Tibial nerve (tissue), 4 donors: ENCODE measurements at places on chromosomes 7 and 10. TPM values are rescaled to one million over a fixed set of nuclear protein-coding genes. Genes with fewer than 3 reads are reported as not detected.
A peak's percentile ranks its signal among the peaks of the same experiment; 100 is the strongest.

Gene BEND7
- total RNA-seq = 17.8 TPM

DNA sequence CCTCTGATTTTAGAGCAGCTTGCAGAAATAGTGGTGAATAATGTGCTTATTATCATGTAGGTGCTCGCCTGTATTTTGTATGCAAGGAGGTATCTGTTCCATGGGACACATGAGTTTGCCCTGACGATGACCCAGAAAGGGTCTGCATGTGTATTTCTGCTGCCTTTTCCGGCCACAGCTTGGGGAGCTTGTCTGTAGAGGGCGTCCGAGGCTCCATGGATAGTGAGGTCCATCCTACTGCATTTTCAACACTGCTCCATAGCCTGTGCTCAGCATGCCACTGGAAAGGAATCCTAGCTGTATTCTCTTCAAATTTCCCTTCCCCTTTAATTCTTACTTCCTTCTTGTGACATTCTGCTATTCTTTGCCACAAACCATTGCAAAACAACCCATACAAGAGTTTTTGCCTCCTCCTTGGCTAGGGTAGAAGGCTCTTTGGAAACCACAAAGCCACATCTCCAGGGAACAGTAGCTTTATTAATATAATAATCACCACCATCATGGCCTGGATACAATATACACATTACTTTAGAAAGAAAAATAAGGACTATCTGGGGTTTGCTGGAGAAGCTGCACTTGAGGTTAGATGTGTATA lies 127.7 kb downstream of the DYNC1I1 start:
- no peak for DNase-seq

GRCh38 chr10:67883710-67884312 lies 645 bp upstream of the SIRT1 start:
- no peak for DNase-seq

- DNase-seq = no peak
Observed at GRCh38 chr10:59124187-59124586, 52.3 kb upstream of the PHYHIPL start.

- DNase-seq = no peak
Observed at GRCh38 chr7:99666013-99666395, 13.8 kb downstream of the CYP3A5 start.

- no peak for DNase-seq
Observed at GRCh38 chr7:149021725-149022062, 6.6 kb downstream of the PDIA4 start.

DNA sequence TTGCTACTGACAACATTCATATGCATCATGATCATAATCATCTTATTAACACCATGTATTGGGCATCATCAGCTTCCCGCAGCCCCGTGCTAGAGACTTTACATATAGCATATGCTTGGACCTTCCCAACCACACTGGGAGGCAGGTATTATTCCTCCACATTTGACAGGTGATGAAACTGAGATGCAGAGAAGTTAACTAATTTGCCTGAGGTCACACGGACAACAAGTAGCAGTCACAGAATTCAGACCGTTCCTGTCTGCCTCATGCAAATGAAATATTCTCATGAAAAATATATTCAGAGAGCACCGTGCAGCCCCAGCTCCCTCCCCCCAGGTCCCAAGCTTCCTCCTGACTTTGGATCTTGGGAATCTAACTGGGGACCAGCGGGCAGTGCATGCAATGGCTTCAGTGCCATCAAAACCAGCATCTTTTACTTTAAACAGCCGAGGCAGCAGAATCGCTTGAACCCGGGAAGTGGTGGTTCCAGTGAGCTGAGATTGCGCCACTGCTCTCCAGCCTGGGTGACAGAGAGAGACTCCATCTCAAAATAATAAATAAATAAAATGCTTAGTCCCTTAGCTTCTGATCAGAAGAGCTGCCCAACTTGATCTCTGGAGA lies 112.2 kb upstream of the GPR26 start:
- no peak for DNase-seq

Gene IFIT1B
- not detected for total RNA-seq

- DNase-seq = no peak
Observed at GRCh38 chr7:18558910-18559309, 63.4 kb downstream of the HDAC9 start.

GRCh38 chr7:157857578-157858075 lies 520.8 kb downstream of the DNAJB6 start:
- DNase-seq = no peak

Gene CHN2
- 3.9 TPM for total RNA-seq

- DNase-seq = no peak
Observed at GRCh38 chr10:132667342-132668047, 118.5 kb downstream of the NKX6-2 start.

DNA sequence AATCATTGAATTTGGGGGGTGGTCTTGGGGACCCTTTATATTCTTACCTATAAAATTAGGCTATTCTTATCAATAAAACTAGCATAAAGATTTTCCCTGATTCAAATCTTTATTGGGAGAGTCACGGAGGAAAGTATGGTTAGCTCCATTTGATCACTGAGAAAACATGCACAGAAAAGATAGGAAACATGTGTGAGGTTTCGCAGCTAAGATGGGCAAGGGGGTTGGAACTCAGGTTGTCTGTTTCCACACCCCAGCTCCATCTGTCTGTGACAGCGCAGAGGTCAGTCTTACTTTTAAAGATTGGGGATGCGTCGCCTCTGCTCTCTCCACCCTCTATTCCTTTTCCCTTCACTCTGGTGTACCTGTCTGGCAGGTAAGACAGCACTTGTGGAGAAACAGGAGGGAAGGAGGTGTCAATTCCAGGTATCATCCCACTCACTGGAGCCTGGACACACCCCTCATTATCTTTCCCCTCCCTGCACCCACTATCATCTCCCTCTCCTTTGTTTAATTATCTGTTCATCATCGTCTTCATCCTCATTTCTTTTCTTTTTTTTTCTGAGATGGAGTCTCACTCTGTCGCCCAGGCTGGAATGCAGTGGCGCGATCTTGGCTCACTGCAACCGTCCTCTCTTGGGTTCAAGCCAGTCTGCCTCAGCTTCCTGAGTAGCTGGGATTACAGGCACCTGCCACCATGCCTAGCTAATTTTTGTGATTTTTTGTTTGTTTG lies 2.4 kb upstream of the DENND10 start:
- DNase-seq = no peak

DNA sequence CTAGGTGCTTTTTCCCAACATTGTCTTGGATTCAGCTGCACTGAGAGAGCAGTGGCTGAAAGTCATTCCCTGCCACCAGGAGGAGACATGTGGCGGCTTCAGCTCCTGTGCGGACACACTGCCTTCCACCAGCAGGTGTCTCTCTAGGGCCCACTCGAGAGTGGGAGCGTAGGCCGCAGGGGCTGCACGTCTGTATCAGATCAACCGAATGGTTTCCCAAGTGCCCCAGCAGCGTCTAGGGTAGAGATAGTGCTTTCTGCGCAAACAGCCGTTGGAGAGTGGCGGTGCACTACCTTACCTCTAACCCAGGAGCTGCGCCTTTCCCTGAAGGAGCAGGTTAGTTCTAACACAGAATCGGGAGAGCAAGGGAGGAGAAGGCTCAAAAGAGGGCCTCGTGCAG lies 31.7 kb downstream of the PAPOLB start:
- peak; percentile 38 for DNase-seq

Gene CACNB2
- 1.6 TPM for total RNA-seq

- no peak for DNase-seq
Observed at GRCh38 chr10:48898426-48898825, 41.2 kb downstream of the LRRC18 start.

Gene AGAP9
- total RNA-seq = 11.6 TPM

DNA sequence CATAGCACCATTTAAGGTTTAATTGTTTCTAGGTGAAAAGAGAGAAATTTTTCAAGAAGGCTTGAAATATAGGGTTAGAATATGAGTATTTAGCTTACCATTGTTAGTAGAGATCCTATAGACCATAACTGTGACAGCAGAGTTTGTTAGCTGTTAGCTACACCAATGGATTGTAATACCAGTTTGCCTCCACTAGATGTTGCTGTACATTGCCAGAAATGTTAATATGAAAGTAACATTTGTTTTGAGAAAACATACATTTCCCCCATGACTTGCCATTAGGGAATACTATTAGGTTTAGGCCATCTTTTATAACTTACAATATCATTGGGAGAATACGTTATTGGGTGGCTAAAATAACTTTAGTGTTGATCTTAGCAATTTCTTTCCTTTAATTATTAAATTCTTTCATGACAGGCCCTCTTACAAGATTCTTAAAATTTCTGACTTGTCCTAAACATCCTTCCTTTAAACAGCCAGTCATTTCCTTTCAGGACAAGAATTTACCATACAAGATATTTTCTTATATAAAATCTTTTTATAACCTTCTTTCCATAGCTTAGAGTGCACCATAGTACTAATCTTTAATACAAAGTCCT lies 39.5 kb downstream of the ZNF117 start:
- no peak for DNase-seq

Gene POLD2
- 87.9 TPM for total RNA-seq

- no peak for DNase-seq
Observed at GRCh38 chr10:14196113-14196512, 134.6 kb downstream of the FRMD4A start.

- no peak for DNase-seq
Observed at GRCh38 chr10:11901833-11902475, 78.8 kb downstream of the PROSER2 start.

Gene GPRIN2
- 0.98 TPM for total RNA-seq

- DNase-seq = no peak
Observed at GRCh38 chr10:101293007-101293723, 60.8 kb upstream of the BTRC start.

Gene CYP26C1
- total RNA-seq = 2.2 TPM

GRCh38 chr10:30284865-30285594 lies 64.0 kb downstream of the MTPAP start:
- no peak for DNase-seq

GRCh38 chr10:12214093-12214492 lies 18.1 kb downstream of the CDC123 start:
- no peak for DNase-seq

GRCh38 chr7:132771301-132771730 lies 195.0 kb upstream of the PLXNA4 start:
- DNase-seq = no peak

Gene STAMBPL1
- 14.2 TPM for total RNA-seq

DNA sequence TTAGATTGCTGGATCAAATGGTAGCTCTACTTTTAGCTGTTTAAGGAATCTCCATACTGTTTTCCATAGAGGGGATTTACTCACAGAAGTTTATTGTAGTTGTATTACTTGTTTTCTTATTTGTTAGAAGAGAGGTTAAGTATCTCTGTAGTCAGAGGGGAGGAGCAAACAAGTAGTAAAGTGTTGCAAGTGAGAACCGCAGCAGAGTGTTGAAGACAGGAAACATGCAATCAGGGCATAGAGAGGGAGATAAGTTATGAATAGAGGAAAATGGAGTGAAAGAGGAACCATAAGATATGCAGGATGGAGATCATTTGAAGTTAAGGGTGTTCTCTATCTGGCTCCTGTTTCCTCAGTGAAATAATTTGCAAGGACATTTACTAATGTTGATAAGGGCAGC lies 331.4 kb upstream of the TMEM229A start:
- DNase-seq = no peak

Gene ANKRD30A
- total RNA-seq = not detected

GRCh38 chr7:45239486-45239885 lies 81.9 kb downstream of the RAMP3 start:
- DNase-seq = no peak

GRCh38 chr7:122300956-122301833 lies 3.4 kb downstream of the FEZF1 start:
- no peak for DNase-seq

- DNase-seq = no peak
Observed at GRCh38 chr10:116836083-116836482, 13.2 kb upstream of the ENO4 start.

DNA sequence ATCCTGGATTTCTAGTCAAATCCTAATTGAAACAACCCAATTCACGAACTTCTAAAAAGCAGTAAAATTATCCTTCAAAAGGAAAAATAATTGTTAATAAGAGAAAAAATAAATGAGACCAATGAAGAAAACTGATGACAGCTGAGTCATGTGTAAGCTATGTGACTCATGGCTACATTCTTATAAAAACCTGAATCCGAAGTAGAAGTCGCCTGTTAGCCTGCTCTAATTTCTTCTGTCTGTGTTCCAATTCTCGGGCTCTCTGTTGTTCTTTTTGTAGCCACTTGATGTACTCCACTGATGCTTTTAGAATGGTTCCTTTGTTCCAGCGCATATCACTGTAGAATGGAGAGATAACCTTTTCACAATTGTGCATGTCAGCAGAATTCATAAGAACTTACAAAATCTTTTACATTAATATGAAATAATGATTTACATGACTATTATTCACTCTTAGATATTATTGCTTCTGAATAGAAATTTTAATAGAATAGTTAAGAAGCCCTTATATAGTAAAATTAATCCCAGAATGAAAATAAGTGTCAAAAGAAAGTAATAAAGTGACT lies 88.8 kb downstream of the TFEC start:
- no peak for DNase-seq

GRCh38 chr7:20035279-20035875 lies 181.8 kb downstream of the MACC1 start:
- DNase-seq = no peak

GRCh38 chr7:44220046-44220357 lies 19.2 kb downstream of the YKT6 start:
- no peak for DNase-seq

Gene PIK3AP1
- total RNA-seq = 14.9 TPM

DNA sequence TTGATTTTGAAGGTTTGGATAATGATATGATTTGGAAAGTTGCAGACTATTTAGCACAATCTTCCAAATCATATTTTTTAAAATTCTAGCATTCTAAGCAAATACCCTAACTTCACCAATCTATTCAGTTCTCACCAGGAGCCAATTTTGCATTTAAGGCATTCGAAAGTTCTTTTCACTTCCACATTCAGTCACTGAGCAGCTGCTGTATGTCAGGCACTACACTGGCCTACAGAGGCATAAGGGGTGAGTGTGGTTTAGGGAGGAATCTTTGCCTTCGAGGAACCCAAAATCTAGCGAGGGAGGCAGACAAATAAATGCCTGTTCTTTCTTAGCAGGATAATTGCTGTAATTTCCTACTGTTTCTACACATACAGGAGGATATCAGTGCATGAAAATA lies 10.7 kb upstream of the UCN3 start:
- no peak for DNase-seq

DNA sequence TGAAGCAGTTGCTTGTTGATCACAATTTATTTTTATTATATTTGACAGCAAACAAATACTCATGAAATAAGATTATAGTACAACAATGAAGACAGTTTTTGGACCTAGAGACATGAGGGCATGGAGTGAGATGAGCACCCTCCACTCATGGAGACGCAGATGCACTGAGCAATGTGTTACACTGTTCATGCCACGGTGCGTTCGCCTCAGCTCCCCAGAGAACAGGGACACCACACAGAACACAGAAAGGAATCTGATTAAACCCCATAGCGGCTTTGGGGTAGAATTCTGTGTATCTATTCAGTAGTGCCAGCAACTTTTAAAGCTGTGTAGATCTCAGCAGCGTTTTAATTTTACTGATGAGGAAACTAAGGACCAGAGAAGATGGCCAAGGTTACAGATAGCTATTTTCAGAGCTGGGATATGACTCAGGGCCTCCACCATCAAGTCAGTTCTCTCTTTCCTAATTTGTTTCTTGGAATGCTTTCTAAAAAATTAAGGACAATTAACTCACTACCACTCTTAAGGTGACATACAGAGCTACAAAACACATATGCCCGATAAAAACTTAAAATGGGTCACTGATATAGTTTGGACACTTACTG lies 33.6 kb downstream of the FAM25A start:
- no peak for DNase-seq

Gene TRIM50
- total RNA-seq = not detected
